Cortex of kidney (tissue), 1 donor: ENCODE measurements at places on chromosomes 3 and 15.

DNA sequence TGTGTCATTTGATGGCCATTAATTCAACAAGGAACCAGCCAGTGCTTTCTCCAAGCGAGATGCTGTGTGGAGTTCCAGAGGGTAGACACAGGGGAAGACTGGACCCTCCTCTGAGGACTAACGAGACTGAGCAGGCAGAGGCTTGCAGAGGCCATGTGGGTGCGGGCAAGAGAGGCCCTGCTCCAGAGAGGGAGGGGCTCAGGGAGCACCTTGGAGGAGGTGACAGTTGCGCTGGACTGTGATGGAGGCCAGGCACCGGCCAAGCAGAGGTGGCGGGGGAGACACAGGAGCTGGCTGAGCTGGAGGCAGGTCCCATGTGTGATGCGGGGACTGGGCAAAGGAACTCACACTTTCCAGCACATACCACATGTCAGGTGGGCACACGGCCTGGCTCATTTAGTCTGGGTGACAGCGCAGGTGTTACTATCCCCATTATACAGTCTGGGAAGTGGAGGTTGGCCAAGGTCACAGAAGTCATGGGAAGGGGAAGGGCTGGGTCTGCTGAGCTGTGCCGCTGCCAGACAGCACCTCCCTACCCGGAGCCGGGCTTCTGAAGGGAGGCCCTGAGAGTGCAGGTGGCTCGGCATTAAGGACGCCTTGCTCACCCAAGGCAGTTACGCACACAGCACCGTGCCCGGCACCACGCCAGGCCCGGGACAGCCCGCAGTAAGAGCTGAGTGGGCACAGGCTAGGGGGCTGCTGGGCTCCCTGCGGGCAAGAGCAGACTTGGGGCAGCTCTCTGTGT lies 3.7 kb downstream of the MELTF start:
- no peak for DNase-seq

DNA sequence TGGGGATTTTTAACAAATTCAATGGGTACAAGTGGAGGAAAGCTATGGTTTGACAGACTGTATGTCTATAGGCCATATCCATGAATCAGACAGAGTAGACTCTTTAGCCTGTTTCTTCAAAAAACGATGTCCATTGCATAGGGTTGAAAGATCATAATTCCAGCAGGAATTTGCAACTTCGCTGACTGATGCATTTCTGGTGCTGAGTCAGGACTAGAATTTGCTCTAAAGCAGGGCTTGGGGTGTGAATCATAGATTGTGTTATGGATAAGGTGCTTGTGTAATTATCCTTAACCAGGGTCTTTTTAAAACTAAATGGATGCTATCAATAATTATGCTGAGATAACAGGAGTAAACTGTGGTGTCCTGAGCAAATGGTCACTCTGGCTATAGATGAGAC lies 200.4 kb upstream of the TBC1D5 start:
- DNase-seq, result no peak

DNA sequence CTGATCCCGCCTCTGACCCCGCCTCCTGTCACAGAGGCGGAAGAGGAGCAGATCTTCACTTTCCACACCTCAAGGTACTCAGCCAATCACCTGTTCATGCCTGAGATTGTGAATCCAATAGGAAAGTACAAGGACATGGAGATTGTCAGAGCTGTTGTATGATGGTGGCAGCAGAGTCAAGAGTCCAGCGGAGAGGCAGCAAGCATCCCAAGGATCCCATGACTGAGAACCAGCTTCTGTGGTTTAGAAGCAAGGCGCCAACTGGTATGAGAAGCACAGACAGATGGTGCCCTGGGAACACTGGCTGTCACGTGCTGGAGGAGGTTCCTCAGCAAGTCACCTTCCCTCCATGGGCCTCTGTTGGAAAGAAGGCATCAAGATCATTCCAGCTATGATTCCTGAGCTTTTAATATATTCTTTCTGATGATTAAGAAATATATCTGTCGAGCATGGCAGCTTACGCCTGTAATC lies 93.9 kb downstream of the CPN2 start:
- DNase-seq, result no peak

DNA sequence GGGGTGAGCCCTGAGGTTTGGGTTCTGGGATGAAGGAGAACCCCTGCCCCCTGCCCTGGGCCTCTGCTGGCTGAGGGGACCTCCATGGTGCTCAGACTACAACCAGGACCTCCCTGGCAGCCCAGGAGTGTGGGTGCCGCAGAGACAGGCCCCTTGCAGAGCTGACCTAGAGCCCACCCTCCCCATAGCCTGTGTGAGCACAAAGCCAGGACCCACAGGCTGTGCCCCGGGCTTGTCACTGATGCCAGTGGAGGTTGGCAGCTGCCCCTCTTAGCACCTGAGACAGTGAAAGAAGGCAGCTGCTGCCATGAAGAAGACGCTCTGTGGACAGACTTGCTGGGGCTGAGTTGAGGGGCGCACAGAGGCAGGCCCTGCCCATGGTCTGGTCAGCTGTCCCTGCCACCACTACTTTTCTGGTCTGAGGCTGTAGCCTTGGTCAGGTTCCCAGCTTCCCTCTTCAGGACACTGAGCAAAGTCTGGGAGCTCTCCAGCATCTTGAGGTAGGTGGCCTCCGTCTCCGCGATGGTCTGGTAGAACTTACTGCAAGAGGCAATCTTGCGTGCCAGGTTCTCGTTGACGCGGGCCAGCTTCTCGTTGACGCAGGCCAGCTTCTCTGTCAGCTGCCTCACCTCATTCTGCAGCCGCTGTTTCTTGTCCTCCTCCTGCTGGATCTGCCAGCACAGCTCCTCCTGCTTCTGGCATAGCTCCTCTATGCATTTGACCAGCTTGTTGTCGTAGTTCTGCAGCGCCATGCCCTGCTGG lies 23.0 kb downstream of the USP4 start:
- no peak for DNase-seq
